ENCODE measurements at places on chromosomes 5 and 9. TPM values are rescaled to one million over a fixed set of nuclear protein-coding genes. Genes with fewer than 3 reads are reported as not detected.

- DNase-seq, result no peak
Measured at GRCh38 chr9:73411494-73411893, 259.8 kb downstream of the ANXA1 start.

SHOC1 gene
- total RNA-seq, result not detected

DNA sequence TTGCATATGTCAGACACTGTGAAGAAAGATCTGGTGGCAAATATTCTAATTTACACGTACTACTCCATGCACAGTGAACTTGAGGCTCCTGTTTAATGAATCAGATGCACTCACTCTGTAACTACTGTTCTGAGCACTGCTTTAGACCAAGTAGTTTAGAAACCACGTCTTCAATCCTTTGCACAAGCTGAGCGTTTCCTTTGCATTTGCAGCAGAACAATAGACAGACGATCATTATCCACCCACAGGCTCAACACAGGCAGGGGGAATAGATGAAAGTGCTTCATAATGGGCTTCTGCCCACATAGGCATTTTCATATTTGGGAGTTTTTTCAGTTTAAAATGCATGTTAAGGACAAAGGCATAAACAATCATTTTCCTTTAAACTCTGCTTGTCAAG, 423.3 kb upstream of the ADAMTS16 start:
- DNase-seq, result no peak

DNA sequence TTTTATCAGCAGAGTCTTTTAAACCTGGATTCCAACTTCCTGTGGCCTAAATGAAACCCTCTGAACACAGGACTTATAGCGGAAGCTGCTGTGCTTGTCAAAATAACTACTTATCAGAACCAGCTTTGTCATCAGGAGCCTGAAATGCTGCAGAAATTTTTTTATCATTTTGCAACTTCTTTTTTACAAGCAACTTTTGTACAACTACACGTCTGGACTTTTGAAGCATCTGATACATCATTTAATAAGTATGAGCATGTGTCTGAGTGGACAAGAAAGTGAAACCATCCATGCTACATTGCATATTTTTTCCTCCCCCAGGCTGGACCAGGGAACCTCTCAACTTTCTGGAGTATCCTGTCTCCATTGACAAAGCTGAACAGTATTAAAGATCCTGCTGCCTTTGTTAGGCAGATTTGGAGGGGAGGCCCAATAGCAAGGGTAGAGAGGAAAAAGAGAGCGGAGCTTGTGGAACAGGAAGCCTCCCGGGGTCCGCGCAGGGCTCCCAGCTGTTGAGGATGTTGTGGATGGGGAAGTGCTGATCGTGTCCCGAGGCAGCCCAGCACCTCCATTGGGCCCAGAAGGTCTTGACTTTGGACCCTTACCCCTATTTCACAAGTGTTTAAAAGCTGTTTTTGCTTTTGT, 196.6 kb downstream of the MSX2 start:
- no peak for DNase-seq

- no peak for DNase-seq
Measured at GRCh38 chr9:19788152-19788551, 685 bp downstream of the SLC24A2 start.

DNA sequence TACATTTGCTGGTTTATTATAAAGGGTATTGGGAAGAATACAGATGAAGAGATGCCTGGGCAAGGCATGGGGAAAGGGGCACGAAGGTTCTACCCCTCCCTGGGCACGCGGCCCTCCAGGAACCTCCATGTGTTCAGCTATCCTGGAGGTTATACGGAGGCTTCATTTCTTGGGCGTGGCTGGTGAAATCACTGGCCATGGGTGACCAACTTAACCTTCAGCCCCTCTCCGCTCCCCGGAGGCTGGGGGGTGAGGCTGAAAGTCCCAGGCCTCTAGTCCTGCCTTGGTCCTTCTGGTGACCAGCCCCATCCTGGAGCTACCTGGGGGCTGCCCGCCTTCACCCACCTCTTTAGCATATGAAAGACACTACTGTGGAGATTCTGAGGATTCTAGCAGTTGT, 17.0 kb upstream of the RNF130 start:
- no peak for DNase-seq

DNA sequence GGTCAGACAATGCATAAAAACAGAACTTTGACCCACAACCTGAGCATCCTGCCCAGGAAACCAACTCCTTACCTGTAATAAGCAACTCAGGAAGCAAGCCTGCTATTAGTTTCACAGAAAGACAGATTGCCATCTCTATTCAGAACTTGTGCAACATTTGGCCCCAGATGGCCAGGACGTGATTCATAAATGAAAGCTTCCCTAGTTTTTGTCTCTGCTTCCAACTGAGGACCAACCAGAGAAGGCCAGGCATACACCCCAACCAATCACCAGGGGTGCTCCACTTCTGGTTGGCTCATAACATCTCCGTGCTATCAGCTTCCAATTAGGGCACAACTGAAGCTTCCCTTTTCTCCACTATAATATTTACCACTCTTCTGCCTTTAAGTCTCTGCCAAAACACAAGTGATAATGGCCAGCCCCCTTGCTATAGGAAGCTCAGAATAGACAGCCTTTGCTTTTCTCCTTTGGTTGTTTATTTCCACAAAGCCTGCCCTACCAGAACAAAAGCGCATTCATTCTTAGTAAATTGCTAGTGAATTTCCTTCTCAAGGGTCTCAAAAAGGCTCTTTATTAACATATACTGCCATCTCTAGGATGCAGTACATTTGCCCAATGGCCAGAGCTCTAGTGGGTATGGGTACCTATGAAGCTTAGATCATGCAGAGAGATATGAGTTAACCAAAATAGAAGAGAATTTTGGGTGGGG, 289.7 kb upstream of the DAP start:
- DNase-seq, result no peak

DNA sequence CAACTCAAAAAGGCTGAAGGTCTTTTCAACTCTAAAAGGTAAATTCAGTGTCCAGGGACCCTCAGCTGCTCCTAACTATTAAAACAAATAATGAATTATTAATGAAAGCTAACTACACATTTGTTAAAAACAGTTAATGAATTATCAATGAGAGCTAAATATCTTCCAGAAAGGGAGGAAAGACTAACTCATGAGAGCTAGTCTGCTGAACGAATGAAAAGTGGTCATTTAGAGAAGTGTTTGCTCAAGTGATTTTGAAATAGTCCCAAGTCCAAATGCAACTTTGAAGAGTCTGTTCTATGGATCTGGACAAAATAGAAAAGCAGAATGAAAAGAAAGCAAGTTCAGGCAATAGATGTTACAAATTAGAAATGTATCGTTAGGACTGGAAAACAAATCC, 133.9 kb upstream of the SPEF2 start:
- DNase-seq, result no peak

GRCh38 chr9:97763874-97764273, 66.7 kb upstream of the XPA start:
- no peak for DNase-seq

MYOT gene
- total RNA-seq, result 16.3 TPM

All from thoracic aorta (tissue), 2 donors.